ENCODE measurements at places on chromosomes 7 and 10.
A peak's percentile ranks its signal among the peaks of the same experiment; 100 is the strongest.

DNA sequence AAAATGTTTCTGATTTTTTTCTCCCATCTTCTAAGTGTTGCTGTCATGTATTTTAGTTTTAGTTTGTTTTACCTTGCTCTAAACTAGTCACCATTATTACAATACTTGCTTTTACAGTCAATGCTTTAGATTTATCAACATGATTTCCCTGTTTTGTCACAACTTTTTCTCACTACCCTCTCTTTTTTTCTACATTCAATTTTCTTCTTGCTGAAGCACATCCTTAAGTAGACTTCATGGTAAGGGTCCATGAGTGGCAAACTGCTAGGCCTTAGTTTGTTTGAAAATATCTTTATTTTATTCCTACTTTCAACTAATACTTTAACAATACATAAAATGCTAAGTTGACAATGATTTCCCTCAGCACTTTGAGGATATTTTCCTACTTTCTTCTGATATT is 173.5 kb downstream of the DNAJC1 start:
- no peak for DNase-seq

DNA sequence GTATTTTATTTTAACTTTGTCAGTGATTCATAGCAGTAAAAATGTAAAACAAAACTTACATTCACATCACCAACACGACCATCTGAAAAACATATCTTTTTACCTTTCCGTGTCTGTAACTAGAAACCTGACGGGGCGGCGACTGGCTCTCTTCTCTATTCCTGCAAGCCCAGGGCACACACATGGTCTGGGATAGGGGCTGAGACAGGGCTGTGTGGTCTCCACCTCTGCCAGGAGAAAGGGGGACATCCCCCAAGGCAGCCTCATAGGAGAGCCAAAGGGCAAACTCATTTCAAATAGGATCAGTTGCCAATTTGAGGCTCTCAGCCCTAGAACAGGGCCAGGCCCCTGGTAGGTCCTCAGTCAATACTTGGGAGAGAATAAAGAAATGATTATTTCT is 359.4 kb downstream of the TCERG1L start:
- DNase-seq = no peak

DNA sequence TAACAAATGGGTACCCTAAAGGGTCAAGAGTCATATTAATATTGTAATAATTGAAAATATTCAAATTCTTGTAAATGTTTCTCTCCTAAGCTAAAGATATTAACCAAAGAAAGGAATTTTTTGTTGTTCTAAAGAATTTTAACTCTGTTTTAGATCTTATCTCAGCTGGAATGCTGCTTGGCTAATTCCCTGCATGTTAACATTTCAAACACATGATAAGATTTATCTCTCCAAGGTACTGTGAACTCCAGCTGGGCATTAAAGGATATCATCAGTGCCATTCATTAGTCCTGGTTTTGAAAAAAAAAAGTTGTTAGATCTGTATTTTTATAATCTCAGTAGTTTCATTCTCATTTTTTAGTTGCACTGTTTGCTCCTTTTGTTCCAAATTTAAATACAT is 76.9 kb downstream of the MAPK8 start:
- DNase-seq = no peak

- no peak for DNase-seq
Measured at GRCh38 chr7:138549082-138549481, 89.0 kb downstream of the TRIM24 start.

DNA sequence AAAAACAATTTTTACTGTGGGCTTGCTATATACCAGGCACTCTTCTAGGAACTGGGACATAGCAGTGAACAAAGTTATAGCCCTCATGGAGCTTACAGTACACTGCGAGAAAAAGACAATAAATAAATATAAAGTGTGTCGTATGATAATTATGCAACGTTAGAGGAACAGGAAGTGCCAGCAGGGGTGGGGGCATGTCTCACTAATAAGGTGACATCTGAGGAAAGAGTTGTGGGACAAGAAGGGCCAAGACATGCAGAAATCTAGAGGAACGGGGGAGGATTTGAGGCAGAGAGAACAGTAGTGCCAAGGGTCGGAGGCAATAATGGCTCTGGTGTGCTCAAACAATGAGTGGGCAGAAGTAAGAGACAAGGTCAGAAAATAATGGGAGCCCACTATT is 52.8 kb downstream of the LMBR1 start:
- no peak for DNase-seq

DNA sequence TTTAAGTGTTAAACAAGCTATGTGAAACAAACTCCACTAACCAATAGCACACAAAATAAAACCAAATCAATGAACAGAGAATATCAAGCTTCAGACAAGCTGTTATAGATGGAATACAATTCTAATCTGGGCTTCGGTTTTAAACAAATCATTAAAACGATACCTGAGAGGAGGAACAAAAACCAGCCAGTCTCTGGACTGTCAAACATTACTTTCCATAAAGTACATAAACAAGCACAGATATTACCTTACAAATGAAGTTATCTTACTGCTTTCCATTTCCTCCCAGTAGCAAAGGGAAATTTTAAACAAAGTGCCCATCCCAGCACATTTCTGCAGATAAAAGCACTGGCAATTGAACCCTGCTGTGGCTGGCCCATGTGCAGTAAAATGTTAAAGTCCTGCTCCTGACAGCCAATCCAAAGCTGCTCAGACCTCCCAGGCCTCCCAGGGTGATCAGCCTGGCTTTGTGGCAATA is 128.0 kb downstream of the NRCAM start:
- no peak for DNase-seq

DNA sequence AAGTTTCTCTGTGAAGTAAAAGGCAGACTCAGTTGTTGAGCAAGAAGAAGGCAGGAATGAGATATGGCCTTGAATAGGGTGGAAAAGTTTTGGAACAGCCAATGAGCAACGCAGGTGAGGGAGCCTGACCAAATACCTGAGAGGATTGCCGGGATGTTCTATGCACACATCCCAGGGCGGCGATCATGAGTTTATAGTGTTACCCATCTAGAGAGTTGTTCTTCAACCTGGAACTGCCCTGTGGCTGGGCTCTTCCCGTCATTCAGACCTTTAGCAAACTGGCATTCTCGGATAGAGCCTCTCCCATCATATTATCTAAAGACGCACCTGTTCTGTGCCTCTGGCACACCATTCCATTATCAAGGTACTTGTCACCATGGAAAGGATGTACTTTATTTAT is 103.0 kb upstream of the KIF5B start:
- DNase-seq = no peak

GRCh38 chr10:117429643-117430265 is 54.5 kb upstream of the PDZD8 start:
- DNase-seq = no peak

GRCh38 chr7:99005776-99006175 is 127.4 kb downstream of the TRRAP start:
- DNase-seq = no peak

DNA sequence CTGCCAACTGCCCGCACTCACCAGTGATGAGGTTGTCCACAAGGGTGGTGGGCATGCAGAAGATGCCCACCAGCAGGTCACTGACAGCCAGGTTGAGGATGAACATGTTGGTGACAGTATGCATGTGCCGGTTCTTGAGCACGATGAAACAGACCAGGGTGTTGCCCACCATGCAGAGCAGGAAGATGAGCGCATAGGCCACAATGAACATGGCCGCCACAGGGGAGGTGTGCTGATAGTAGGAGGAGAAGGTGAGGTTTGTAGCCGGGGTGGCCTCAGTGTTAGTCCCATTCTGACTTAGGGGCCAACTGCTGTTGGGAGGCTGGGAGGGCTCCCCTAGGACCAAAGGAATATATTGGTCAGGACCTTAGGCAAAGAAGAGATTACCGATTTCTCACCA is 17.7 kb downstream of the NPFFR1 start:
- DNase-seq = no peak

DNA sequence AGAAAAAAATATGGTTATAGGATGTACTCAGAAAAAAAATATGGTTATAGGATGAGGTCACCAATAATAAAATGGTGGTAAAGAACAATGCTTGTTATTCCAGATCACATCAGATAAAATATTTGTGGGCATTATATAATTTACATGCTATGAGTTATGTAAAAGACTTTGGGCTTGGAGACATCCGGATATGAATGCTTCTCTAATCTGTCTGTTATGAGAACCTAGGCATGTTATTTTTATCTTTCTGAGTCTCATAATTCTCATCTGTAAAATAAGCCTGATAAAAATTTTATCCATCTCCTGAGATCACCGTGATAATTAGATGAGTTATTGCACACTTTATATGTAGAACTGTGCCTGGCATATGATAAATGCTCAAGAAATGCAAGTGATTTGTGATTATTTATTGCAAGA is 37.8 kb downstream of the DKK1 start:
- no peak for DNase-seq

DNA sequence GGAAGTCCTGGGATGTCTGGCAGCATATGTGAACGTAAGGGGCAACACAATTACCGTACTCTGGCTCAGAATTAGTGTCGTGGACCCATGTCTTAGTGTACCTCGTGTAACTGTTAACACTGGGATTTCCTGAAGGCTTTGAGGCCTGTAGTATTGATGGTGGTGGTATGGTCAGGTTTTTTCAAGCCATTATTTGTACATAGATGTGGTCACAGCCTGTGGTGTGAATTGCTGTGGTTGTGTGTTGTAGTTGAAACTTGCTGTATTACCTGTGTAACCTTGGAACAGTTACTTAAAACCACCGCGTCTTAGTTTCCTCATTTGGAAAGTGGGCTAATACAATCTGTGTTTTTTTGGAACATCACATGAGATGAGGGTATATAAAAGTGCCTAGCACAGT is 5.3 kb downstream of the EXOC4 start:
- DNase-seq = no peak

GRCh38 chr10:75397496-75398199 is 3.9 kb downstream of the ZNF503 start:
- DNase-seq = no peak

DNA sequence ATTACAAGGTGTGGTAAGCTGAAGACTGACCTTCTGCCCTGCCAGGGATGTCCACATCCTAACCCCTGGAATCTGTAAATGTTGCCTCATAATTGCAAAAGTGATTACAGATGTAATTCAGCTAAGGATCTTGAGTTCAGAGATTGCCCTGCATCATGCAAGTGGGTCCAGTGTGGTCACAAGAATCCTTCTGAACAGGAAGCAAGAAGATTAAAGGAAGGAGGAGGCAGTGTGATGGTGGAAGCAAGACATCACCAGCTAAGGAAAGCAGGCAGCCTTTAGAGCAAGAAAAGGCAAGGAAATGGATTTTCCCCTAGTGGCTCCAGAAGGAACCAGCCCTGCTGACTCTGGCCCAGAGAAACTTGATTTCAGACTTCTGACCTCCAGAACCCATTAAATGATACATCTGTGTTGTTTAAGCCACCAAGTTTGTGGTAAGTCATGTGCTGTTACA is 78.1 kb downstream of the USP6NL start:
- no peak for DNase-seq

DNA sequence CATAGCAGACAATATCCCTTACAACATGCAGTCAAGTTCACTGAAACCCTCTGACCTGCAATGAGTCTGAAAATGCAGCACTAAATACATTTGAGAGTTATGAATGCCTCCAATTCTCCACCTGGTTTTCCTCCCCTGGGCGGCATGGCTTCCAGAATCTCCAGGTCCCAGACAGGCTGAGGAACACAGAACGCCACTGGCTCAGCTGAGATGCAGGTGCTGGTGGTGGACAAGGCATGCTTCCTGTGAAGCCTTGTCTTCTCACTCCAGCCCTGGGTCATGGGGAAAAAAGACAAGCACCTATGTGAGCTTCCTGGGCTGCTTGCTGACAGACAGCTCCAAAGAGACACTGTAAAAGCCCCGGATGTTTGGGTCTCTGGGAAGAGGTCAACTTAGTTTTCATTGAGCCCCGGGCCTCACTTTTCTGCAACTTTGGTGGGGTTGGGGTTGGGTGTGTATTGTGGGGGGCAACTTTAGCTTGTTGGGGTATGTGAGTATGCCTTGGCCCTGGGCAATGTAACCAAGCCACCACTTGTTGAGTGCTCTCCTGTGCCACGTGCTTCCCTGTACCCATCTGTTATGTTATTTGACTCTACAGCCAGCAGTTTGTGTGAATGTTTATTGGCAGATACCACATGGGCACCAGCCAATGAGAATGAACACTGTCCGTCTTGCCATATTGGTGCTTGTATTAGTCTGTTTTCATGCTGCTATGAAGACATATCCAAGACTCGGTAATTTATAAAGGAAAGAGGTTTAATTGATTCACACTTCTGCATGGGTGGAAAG is 127.8 kb downstream of the EMX2 start:
- DNase-seq = no peak

- no peak for DNase-seq
Measured at GRCh38 chr10:95172851-95173250, 21.2 kb upstream of the ACSM6 start.

GRCh38 chr7:116395141-116395791 is 104.3 kb upstream of the CAV2 start:
- peak; percentile 98 for DNase-seq

GRCh38 chr10:58648131-58648530 is 135.5 kb downstream of the BICC1 start:
- no peak for DNase-seq

DNA sequence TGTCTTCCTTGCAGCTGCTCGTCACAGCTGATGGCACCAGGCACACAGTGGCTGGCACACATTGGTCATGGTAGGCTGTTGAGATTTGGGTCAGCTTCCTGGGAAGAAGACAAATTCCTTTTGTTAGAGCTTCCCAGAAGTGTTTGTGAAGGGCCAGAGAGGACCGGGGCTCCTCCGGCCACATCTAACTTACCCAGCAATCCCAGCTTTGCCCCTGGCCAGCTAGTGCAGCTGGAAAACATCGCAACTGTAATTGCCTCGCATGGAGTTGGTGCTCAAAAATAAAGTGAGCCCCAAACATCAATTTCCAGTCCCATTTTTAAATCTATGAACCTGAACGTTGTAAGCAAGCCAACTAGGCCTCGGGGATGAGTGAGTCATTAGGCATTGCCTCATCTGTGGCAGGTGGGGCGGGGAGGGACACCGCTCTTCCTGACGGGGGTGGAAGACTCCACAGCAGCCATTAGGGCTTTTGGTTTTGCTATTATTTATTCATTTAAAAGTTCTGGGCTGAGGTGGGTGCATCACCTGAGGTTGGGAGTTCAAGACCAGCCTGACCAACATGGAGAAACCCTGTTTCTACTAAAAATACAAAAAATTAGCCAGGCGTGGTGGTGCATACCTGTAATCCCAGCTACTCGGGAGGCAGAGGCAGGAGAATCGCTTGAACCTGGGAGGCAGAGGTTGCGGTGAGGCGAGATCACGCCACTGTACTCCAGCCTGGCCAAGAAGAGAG is 12.4 kb downstream of the CPA5 start:
- peak; percentile 98 for DNase-seq

- no peak for DNase-seq
Measured at GRCh38 chr7:14868937-14869336, 33.6 kb downstream of the DGKB start.
